Amniotic epithelial cell (primary cell): ENCODE measurements at places on chromosomes 2 and 18.

DNA sequence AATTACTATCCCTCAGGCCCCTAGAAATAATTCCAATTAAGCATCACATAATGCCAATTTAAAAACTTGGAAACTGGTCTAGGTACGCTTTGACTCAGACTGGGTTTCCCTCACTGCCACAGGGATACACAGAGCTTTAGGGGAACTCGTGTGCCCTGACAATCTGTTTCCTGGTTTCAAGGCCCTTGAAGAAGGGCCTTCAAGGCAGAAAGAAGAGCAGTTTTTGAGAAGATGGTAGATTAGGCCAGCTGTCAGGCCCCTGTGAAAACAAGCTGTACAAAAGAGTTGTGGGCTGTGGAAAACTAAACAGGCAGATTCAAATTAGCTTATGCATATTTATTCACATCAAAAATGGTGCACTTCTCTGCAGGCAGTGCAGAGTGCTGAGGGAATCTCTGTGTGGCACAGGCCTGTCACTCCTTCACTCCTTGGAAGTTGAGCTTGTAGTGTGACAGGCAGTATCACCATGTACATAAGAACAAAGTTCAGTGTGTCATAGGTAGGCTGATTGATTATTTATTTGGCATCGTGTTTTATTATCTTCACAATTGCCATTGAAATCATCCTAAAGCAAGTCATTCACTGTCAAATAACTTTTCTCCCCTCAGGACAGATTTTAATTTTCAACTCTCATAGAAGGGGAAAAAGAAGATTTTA, 614.4 kb upstream of the GYPC start:
- DNase-seq: no peak

GRCh38 chr2:147250652-147251356, 594.0 kb upstream of the ACVR2A start:
- peak; percentile 26 for DNase-seq

GRCh38 chr2:42602218-42602875, 33.9 kb downstream of the MTA3 start:
- DNase-seq: no peak

- peak; percentile 31 for DNase-seq
These were observed 84.4 kb downstream of the TGOLN2 start for GRCh38 chr2:85243101-85244072.

GRCh38 chr2:23591111-23591510, 206.1 kb downstream of the KLHL29 start:
- no peak for DNase-seq

DNA sequence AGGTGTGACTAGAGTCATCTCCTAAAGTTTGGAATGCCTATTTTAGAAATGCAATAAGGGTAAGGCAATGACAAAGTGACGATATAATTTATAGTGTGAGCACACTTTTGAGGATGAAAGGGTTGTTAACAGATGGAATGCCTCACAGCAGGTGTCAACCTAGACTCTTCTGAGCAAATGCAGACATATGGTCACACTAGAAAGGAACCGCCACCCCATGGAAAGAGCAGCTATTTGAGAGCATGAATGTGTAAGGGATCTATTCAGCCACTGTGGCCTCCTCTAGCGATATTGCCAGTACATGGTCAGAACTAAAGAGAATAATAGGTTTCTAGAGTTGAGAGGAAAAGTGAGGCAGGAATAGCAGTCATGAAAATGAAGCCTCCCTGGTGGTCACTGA, 18.5 kb downstream of the DSG2 start:
- DNase-seq: no peak

DNA sequence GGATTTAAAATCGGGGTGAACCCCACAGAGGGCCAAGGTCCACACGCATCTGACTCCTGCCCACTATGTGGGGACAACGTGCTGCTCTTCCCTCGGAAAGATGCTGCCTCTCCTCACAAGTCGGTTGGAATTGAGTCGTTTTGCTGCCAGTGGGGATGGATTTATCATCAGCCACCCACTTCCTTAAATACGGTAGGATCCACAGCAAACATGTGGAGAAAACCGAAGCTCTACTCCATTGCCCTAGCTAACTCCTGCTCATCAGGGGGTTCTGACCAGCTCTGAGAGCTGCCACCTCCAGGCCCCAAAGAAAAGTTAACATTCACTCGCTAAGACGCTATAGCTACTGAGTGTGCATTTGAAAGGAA, 80.9 kb downstream of the CHRNA1 start:
- DNase-seq: peak; percentile 55

DNA sequence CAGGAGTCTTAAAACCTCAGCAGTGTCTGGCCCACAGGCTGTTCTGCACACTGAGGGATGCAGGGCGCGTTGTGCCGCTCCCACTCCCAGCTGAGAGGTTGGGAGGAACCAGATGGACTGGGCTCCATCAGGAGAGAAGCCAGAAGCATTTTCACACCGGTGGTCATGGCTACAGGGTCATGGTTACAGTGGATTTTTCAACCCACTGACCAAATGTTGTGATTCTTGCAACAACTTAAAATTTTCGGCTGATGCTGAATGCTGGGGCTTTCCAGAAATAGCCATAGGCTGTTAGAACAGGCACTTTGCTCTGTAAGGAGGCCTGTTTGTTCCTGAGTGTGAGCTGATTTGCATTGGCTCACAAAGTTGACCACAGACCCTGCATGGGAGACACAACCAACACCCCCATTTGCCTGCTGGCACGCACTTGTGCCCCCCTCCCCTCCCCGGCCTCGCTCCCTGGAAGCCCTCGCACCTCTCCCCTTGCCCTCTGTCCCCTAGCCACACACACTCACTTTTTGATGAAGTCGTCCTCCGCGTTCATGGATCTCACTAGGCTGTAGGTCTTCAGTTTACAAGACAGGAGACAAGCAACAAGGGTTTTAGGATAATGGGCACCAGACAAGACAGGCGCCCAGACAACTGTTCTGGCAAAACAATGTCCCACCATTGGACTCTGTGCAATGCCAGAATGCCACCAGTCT, 3.4 kb downstream of the LPIN1 start:
- no peak for DNase-seq

- peak; percentile 63 for DNase-seq
These were observed 45.4 kb downstream of the SLC40A1 start for GRCh38 chr2:189534854-189535832.

DNA sequence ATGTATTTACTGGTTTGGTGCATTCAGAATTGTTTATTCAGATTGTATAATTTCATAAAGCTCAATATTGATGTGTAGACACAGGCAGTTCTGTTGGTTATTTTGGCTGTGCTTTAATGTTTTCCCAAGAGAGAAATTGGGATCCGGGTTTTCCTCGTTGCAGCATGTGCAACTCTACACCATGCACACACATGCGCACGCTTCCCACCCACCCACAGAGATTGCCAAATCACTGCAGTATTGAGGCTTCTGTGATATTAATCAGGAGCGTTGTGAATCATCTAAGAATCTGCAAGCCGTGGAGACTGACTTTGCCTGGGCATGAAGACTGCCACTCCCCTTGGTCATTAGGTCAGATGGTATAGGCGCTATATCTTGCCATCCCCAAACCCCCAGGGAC, 571.5 kb downstream of the SLC4A3 start:
- peak; percentile 89 for DNase-seq

DNA sequence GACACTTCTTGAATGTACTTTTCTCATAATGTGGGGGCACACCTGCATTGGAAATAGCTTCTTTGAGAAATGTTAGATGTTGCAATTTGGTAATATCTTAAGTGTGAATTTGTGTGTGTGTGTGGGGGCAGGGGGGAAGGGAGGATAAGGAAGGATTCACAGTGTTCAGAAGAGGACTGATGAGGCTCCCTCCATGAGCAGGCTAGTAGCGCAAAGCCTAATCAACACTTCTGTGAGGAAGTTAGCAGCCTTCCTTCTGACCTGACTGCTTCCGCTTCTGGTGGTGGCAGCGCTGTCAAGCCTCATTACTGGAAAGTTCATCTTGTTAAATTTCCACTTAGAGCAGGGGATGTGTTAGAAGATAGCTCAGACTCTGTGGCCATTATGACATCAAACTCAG, 295.4 kb upstream of the SPRED2 start:
- DNase-seq: no peak

DNA sequence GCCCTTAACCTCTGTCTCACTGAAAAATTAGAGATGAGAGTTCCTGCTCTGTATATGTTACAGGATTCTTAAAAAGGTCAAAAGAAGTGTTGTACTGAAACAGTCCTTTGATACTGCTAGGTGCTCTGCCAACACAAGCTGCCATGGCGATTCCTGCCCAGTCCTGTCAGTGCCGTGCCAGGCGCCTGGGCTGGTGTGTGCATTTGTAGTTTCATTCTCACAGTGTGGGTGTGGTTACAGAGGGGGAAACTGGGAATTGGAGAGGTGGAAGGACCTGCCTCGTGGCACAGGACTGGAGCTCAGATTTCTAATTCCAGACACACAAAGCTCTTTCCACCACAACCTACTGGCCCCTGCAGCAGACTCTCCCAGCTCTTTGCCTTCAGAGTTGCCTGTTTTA, 122.3 kb upstream of the RAB6C start:
- no peak for DNase-seq

GRCh38 chr2:238869-239268, 25.0 kb downstream of the SH3YL1 start:
- no peak for DNase-seq

- DNase-seq: peak; percentile 67
These were observed 18.6 kb downstream of the DNMT3A start for GRCh38 chr2:25323042-25323514.

DNA sequence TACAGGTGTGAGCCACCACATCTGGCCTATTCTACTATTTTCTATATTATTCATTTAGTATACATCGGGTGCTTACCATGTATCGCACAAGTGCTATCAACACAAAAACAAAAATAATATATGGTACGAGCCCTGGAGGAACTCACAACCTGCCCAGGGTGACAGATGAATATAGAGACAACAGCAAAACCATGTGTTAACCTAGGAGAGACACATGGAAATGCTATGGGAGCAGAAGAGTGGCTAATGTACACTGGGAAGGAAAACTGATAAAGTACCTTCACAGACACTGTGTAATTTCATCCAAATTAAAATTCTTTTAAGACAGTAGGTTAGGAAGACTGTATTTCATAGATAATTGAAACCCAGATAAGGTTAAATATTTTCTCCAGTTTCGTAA, 3.9 kb downstream of the SF3B6 start:
- DNase-seq: no peak

- DNase-seq: no peak
These were observed 219.6 kb downstream of the LTBP1 start for GRCh38 chr2:33166287-33166881.
